ENCODE measurements at places on chromosomes 5 and 9. TPM values are rescaled to one million over a fixed set of nuclear protein-coding genes. Genes with fewer than 3 reads are reported as not detected.

- no peaks in the 10 kb centered on the region for H3K27me3 ChIP-seq
- H3K36me3 ChIP-seq = peaks cover 4% of the 10 kb centered on the region
- peaks cover 43% of the 10 kb centered on the region for H3K4me1 ChIP-seq
- H3K4me3 ChIP-seq = no peak overlapping the region
These were observed 25.2 kb downstream of the LNPEP start for GRCh38 chr5:96961053-96961452.

GRCh38 chr5:132017316-132017715 is 5.9 kb upstream of the ACSL6 start:
- no peak for DNase-seq
- H3K27ac ChIP-seq = no peak overlapping the region
- peaks cover 40% of the 10 kb centered on the region for H3K27me3 ChIP-seq
- H3K4me3 ChIP-seq = no peak overlapping the region
- H3K36me3 ChIP-seq = peaks cover 3% of the 10 kb centered on the region
- peaks cover 10% of the 10 kb centered on the region for H3K4me1 ChIP-seq

- H3K36me3 ChIP-seq = no peaks in the 10 kb centered on the region
- H3K4me1 ChIP-seq = no peaks in the 10 kb centered on the region
- no peaks in the 10 kb centered on the region for H3K27me3 ChIP-seq
- no peak overlapping the region for H3K27ac ChIP-seq
- H3K4me3 ChIP-seq = no peak overlapping the region
These were observed 803.8 kb upstream of the ZNF608 start for GRCh38 chr5:125550274-125550673.

- H3K27me3 ChIP-seq = no peaks in the 10 kb centered on the region
- H3K27ac ChIP-seq = no peak overlapping the region
- peaks cover 5% of the 10 kb centered on the region for H3K36me3 ChIP-seq
- H3K4me1 ChIP-seq = peaks cover 46% of the 10 kb centered on the region
These were observed 308.2 kb upstream of the PRR16 start for GRCh38 chr5:120155873-120156272.

DNA sequence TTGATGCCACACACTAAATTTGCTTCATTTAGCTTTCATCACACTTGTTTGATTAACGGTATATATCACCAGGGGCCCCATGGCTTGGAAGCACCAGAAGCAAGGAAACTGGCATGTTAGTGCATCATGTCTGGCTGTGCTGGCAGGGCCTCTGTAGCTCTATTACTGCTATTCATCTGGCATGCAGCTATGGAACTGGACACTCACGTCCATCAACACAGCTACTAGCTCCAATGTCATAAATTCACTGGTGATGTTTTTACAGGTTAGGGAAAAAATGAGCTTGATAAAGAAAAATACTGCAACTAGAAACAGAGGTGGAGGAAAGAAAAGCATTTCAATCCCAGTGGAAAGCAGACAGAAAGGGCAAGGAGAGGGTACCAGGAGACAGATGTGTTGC is 343.2 kb downstream of the DEPDC1B start:
- no peaks in the 10 kb centered on the region for H3K4me1 ChIP-seq
- H3K27me3 ChIP-seq = peaks cover 2% of the 10 kb centered on the region

GRCh38 chr5:78527054-78527859 is 121.3 kb downstream of the LHFPL2 start:
- H3K27me3 ChIP-seq = no peaks in the 10 kb centered on the region
- peak; percentile 97 for DNase-seq
- no peaks in the 10 kb centered on the region for H3K36me3 ChIP-seq
- peak overlapping the region; percentile 33 for H3K4me3 ChIP-seq

- DNase-seq = no peak
- H3K27ac ChIP-seq = no peak overlapping the region
- H3K36me3 ChIP-seq = no peaks in the 10 kb centered on the region
These were observed 8.2 kb upstream of the EPB41L4B start for GRCh38 chr9:109328978-109329637.

- H3K4me1 ChIP-seq = no peaks in the 10 kb centered on the region
- H3K4me3 ChIP-seq = no peak overlapping the region
- no peak overlapping the region for H3K27ac ChIP-seq
These were observed 190.2 kb downstream of the CACNA1B start for GRCh38 chr9:138067613-138068367.

DNA sequence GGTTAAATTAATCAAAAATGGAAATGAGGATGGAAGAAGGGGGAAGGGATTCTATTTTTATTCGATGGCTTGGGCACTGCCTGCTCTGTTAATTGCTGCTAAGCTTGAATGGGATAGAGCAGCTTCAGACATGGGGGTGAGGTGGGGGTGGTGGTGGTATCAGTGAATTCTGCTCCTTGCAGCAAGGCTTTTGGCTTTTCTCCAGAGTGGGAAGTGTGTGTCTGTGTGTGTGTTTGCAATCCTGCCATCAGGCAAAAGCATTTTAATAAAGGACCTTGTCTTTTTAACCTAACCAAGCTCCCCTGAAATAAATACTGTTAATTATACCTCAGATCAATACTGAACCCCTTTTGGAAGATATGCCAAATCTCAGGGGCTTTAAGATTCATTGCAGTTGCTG is 110.9 kb upstream of the GPR151 start:
- no peak overlapping the region for H3K4me3 ChIP-seq
- no peak overlapping the region for H3K27ac ChIP-seq
- H3K4me1 ChIP-seq = no peaks in the 10 kb centered on the region
- H3K36me3 ChIP-seq = no peaks in the 10 kb centered on the region
- H3K27me3 ChIP-seq = no peaks in the 10 kb centered on the region

DNA sequence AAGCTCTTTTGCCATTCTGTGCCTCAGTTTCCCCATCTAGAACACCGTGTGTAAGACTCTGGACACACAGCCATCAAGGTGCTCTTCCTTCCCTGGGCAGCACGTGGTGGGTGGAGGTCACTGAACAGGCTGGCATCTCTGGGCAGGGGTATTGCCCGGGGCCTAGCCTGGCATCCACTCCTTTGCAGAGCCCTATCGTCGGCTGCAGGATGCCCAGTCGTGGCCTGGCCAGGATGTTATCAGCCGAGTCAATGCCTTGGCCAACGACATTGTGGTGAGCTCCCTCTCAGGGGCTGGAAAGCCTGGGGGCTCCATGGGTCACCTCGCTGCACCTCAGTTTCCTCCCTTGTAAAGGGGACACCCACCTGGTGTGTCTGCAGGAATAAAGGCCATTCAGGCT is 4.0 kb downstream of the ADGRD2 start:
- no peak for DNase-seq
- H3K27ac ChIP-seq = no peak overlapping the region
- H3K27me3 ChIP-seq = peaks cover 18% of the 10 kb centered on the region
- no peaks in the 10 kb centered on the region for H3K4me1 ChIP-seq

DNA sequence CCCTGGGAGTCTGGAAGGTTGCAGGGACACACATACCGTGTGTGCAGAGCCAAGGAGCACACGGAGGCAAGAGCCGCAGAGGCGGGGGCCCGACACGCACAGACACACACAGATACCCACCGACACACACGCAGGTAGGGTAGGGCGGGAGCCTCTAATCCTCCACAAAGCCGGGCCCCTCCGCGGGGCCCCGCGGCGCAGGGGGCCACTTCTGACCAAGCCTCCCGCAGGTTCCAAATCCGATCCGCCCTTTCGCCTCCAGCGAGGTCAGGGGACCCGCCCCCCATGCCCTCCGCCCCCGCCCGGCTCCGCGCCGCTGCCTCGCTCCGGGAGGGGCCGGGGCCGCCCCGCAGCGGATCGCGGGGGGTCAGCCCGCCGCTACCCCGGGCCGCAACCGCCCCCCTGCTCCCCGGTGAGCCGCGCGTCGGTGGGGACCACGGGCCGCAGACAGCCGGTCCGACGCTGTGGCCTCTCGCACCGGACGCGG is 1.4 kb upstream of the LMX1B start:
- no peaks in the 10 kb centered on the region for H3K36me3 ChIP-seq
- H3K27ac ChIP-seq = no peak overlapping the region
- peaks cover 6% of the 10 kb centered on the region for H3K4me1 ChIP-seq
- H3K4me3 ChIP-seq = no peak overlapping the region

GRCh38 chr9:4117835-4118610 is 181.8 kb downstream of the GLIS3 start:
- H3K4me3 ChIP-seq = no peak overlapping the region
- H3K27ac ChIP-seq = no peak overlapping the region
- no peak for DNase-seq
- 0 out of 2 replicates have a peak, but pooled peaks cover 16% of the 10 kb centered on the region for H3K36me3 ChIP-seq
- H3K27me3 ChIP-seq = no peaks in the 10 kb centered on the region

- no peak overlapping the region for H3K4me3 ChIP-seq
- DNase-seq = no peak
- no peak overlapping the region for H3K27ac ChIP-seq
- no peaks in the 10 kb centered on the region for H3K4me1 ChIP-seq
These were observed 966.8 kb upstream of the CTNND2 start for GRCh38 chr5:12870872-12871539.

DNA sequence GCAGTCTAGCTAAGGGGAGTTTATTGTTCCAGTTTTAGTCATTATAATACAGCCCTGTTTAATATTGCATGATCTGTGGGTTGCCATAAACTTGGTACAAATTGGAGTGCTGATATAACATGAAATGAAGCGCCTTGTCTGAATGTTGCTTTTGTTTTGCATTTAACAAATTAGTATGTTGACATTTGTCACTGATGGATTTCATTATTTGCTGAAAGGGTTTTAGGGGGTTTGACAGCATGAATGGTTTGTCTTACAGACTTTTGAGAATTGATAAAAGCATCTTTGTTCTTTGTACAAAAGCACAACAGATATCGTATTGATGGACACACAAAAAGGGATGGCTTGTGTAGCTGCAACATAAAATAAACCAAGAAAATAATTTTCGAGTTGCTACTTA is 178.3 kb downstream of the AOPEP start:
- H3K4me3 ChIP-seq = peak overlapping the region; percentile 81
- peaks cover 83% of the 10 kb centered on the region for H3K4me1 ChIP-seq
- DNase-seq = no peak
- peak overlapping the region; percentile 85 for H3K27ac ChIP-seq
- no peaks in the 10 kb centered on the region for H3K36me3 ChIP-seq

DNA sequence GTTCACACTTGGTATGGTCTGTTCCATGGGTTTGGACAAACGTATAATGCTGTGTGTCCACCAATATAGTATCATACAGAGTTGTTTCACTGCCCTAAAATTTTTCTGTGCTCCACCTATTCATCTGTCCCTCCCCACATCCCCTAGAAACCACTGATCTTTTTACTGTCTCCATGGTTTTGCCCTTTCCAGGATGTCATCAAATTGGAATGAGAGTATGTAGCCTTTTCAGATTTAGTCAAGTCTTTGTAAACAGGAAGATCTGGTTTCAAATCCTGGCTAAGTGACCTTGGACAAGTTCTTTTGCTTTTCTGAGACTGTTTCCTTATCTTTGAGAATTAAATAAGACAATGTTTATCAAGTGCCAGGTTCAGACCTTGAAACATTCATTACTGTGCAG is 13.2 kb upstream of the LVRN start:
- peaks cover 36% of the 10 kb centered on the region for H3K4me1 ChIP-seq
- H3K36me3 ChIP-seq = no peaks in the 10 kb centered on the region
- H3K27ac ChIP-seq = peak overlapping the region; percentile 22

DNA sequence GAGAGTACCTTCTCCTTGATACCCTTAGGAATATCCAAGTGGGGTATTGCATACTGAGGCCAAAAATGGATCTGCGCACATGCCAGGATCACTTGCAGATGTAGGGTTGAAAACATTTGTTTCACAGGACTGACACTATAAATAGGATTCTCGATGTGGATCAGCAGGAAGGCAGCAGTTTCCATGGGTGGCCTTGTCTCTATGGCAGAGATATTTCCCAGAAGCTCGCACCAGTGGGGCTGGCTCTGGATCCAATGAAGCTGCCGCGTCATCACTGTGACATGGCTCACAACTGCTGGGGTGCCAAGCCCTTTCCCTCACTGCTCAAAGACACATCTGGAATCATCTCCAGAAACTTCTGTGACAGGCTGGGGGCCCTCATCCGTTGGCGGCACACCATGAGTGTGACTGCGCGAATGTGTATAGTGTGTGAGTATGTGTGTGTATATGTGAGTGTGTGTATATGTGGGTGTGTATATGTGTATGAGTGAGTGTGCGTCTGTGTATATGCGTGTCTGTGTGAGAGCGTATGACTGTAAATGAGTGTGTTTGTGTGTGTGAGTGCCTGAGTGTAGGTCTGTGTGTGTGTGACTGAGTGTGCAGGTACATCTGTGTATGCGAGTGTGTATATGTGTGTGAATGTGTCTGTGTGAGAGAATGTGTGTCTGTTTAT is 182.5 kb downstream of the GAS1 start:
- H3K27ac ChIP-seq = no peak overlapping the region
- no peak overlapping the region for H3K4me3 ChIP-seq

- H3K36me3 ChIP-seq = peaks cover 32% of the 10 kb centered on the region
- H3K4me1 ChIP-seq = peaks cover 4% of the 10 kb centered on the region
- no peak overlapping the region for H3K27ac ChIP-seq
These were observed 10.5 kb downstream of the NR2F1-AS1 start for GRCh38 chr5:93570294-93571113.

DNA sequence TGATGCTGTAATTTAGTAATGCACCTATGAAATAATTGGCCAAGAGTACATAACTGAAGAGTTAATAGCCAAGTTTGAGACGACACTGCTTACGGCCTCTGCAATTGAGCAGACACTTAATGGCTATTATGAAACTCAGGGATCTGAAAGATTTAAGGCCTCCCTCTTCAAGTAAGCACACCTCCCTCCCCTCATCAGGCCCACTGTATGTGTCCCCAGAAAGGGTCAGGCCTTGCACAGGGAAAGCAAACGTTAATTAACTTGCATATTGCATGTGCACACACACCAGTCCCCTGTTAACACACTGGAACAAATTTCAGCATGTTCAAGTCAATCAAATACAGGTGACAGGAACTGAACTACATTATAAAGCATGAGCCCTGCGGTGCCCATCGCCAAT is 163.6 kb downstream of the SPOCK1 start:
- H3K4me1 ChIP-seq = peaks cover 8% of the 10 kb centered on the region
- H3K27ac ChIP-seq = no peak overlapping the region
- H3K27me3 ChIP-seq = peaks cover 2% of the 10 kb centered on the region
- no peak for DNase-seq

DNA sequence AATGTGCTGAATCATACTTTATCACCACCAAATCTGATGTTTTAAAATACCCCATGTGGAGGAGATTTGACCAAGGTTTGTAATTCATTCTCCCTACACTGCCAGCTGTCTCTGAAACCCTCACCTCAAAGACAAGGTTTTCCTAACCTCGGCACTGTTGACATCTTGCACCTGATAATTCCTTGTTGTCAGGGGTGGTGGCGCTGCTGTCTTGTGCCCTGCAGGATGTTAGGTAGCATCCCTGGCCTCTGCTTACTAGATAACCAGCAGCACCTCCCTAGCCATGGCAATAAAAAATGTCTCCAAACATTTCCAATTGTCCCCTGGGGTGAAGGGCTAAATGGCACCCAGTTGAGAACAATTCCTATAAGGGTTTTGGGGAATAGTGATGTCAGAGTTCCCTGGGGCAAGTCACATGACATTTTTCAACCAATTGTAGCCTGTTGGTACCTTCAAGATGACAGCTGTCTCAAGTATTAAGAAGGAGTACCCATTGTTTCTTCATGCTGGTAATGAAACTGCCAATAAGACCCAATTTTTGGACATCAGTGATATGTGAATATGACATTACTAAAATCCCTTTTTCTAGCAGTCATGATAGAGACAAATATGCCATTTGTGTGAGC is 160.6 kb upstream of the PLCXD3 start:
- no peak for DNase-seq
- no peak overlapping the region for H3K4me3 ChIP-seq
- H3K27me3 ChIP-seq = no peaks in the 10 kb centered on the region
- no peak overlapping the region for H3K27ac ChIP-seq

Gene PCDHB5
- total RNA-seq = 0.36 TPM

Gene PCDHA11
- not detected for total RNA-seq

Gene KCNIP1
- not detected for total RNA-seq

Gene ANKRD31
- 0.02 TPM for total RNA-seq

Gene CHSY3
- not detected for total RNA-seq

Gene HMGCS1
- total RNA-seq = 16.5 TPM

Gene PLPPR1
- total RNA-seq = not detected
